ENCODE measurements at places on chromosomes 5 and 9.

DNA sequence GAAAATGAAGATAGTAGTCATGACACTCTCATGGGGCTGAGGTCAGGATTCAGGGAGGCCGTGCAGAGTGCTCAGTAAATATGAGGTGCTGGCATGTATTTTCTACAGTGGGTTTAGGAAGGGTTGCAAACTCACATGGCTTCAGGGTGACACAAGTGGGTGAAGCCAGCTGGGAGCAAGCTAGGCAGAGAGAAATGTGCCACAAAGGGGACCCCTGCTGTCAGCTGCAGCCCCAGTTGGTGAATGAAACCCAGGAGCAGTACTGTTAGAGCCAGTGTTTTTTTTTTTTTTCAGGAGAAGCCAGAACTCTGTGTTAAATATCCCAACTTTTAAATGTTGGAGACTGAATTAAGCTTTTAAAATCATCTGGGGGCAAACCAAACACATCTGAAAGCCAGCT is 75.3 kb downstream of the INSYN2B start:
- no peak for DNase-seq

DNA sequence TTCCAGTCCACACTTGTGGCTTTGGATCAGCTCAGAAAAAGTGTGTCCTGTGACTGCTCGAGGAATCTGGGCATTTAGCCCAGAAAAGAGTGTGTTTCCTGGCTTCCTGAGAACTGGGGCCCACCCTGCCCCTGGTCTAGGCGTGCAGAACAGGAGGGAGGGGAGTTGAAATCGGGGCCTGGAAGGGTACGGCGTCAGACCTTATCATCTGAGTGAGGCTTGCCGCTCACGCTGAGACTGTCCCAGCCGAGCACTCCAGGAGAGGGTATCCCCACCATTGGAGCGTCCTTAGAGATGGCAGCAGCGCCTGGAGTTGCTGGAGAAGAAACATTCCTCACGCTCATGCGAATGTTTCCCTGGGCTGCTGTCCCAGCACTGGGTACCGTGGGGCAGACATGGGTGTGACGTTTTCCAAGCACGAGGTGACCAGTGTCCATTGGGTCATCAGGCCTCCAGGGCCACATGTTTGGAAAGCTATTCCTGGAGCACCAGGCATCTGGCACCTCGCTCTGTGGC is 22.5 kb downstream of the NEK6 start:
- peak; percentile 49 for DNase-seq

DNA sequence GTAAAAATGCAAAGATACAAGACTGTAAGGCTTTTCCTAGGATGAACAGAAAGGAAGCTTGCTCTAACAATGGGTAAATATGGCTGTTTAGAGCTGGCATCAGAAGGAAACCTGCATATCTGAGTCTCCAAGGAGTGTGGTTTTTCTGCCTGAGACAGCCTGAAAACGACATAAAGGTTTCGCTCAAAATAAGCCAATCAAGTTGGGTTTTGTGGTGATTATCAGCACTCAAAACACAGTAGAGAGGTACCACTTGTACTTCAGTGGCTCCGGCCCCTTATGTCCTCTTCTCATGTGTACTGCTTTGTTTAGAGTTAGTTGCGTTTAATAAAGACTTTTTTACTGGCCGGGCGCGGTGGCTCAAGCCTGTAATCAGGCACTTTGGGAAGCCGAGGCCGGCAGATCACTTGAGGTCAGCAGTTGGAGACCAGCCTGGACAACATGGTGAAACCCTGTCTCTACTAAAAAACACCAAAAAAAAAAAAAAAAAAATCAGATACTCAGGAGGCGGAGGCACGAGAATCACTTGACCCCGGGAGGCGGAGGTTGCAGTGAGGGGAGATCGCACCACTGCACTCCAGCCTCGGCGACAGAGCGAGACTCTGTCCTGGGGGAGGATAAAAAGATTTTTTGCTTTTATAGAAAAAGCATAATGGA is 39.4 kb downstream of the KLF9 start:
- DNase-seq = no peak

GRCh38 chr5:128101676-128102075 is 18.1 kb downstream of the SLC12A2 start:
- DNase-seq = no peak

GRCh38 chr5:179318221-179318955 is 26.9 kb downstream of the ADAMTS2 start:
- no peak for DNase-seq

- peak; percentile 43 for DNase-seq
Observed at GRCh38 chr5:172757394-172758010, 13.5 kb downstream of the DUSP1 start.

DNA sequence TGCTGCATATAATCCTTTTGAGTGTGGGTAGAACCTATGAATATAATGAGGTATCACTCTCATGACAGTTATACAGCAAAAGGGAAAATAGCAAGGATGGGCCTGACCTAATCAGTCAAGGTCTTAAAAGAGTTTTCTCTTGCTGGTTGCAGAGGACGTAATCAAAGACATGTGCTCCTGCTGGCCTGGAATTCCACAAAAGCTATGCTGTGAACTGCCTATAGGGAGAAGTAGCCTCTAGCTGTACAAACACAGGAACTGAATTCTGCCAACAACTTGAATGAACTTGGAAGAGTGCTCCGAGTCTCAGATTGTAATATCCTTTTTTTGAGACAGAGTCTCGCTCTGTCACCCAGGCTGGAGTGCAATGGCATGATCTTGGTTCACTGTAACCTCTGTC is 195.6 kb downstream of the PLK2 start:
- DNase-seq = no peak

- DNase-seq = no peak
Observed at GRCh38 chr5:933251-933861, 40.7 kb downstream of the TRIP13 start.

GRCh38 chr9:99189887-99190596 is 31.7 kb downstream of the ALG2 start:
- DNase-seq = no peak

- DNase-seq = no peak
Observed at GRCh38 chr9:107034831-107035230, 171.9 kb downstream of the ZNF462 start.

DNA sequence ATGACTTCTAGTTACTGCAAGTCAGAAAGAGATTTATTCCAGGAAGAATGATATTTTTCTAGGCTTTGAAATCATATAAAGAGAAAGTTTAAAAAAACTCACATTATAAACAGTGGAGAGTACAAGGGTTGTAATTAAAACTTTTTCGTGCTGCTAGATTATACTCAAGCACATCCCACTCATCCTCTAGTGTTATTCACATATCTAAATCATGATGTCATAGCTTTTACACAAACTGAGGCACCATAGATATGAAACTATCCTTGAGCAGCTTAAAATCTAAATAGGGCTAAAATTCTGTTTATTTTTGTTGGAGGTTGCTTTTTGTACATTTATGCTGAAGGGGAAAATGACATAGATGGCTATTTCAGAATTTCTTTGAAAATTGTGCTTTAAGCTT is 30.0 kb downstream of the TENT2 start:
- no peak for DNase-seq

- no peak for DNase-seq
Observed at GRCh38 chr5:27472871-27473270, 434.5 kb upstream of the CDH9 start.

DNA sequence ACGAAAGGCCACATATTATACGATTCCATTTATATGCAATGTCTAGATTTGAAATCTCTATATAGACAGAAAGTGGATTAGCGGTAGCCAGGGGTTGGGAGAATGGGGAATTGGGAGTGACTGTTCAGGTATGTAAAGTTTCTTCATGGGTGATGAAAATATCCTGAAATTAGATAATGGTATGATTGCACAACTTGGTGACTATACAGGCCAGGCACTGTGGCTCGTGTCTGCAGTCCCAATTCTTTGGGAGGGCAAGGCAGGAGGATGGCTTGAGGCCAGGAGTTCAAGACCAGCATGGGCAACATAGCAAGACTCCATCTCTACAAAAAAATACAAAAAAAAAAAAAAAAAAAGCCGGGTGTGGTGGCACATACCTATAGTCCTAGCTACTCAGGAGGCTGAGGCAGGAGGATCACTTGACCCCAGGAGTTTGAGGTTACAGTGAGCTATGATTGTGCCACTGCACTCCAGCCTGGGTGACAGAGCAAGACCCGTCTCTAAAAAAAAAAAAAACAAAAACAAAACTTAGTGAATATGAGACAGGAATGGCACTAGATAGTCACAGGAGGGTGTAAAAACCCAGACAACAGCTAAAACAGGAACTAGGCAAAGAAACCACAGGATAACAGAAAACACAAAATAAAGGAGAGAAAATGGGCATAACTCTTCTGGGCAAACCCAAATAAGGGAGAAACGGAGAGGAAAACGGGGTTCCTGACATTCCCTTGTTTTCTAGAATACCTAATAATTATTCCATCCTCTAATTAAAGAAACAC is 72.1 kb upstream of the ZNF618 start:
- DNase-seq = no peak

Measured in RCC 7860 (cell line).